Motor neuron (in vitro differentiated cells): ENCODE measurements at places on chromosomes 4 and X. TPM values are rescaled to one million over a fixed set of nuclear protein-coding genes. Genes with fewer than 3 reads are reported as not detected.

GRCh38 chrX:25241461-25241860, 225.7 kb upstream of the ARX start:
- peak; percentile 66 for ATAC-seq

DNA sequence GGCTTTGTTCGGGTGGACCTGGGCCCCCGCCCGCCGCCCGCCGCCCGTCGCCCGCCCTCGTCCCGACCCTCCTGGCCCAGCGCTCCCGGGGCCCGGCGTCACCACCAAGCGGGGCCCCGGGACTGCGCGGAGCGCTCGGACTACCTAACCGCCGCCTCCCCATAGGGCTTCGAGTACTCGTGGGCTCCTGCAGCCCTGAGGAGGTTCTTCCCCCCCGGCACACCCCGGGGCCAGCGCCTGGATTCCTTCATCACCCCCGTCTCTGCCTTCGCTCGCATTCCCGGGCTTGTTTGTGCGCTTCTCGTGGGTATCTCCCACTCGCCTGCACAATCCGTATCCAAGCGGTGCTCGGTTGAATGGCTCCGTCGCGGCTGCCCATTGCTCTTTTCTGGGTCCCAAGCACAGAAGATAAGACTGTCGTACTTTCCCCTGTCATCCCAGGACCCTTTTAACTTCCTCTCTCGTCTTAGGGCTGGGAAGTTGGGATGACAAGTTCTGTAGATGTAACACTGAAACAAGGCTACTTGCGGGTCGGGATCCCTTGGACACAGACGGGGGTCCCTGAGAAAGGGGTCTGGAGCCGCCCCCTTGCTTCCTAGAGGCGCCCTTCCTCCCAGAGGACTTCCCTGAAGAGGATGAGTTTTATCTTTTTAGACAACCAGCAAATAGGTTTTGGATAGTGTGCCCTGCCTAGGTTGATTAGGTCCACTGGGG, 565 bp downstream of the MOB1B start:
- peak; percentile 73 for ATAC-seq

GRCh38 chrX:3244955-3245354, 101.5 kb downstream of the MXRA5 start:
- no peak for ATAC-seq

- ATAC-seq = no peak
Observed at GRCh38 chrX:43835559-43835958, 46.7 kb downstream of the MAOB start.

The TEC gene
- total RNA-seq = 0.09 and 0.17 TPM in 2 replicates

The OPN1LW gene
- total RNA-seq = not detected in 2 replicates
